ENCODE measurements at places on chromosomes 13 and 19.

DNA sequence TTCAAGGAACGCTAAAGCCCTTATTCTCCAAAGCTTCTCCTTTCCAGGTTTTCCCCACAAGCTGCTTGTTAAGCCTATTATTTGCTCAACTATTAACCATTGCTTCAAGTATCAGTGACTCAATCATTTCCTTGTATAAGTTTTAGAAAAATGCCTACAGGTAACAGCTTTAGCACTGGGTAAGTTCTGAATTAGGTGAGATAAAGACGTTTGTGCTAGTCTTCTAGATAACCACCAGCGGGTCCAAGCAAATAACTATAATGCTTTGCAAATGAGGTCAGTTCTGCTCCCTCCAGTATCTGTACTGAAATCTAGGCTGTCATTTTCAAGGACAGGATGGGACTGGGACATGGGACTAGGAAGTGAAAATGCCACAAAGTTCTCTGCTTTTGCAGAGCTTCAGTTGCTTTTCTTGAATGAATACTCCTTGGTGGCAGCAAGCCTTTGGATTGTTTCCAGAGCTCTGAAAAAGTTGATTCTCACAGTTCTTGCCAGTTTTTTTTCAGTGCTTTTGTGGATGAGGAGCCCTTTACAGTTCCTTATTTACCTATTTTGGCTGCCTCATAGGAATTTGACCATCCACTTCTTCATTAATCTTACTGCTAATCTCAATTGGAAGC lies 1487.7 kb downstream of the EFNB2 start:
- DNase-seq: no peak

DNA sequence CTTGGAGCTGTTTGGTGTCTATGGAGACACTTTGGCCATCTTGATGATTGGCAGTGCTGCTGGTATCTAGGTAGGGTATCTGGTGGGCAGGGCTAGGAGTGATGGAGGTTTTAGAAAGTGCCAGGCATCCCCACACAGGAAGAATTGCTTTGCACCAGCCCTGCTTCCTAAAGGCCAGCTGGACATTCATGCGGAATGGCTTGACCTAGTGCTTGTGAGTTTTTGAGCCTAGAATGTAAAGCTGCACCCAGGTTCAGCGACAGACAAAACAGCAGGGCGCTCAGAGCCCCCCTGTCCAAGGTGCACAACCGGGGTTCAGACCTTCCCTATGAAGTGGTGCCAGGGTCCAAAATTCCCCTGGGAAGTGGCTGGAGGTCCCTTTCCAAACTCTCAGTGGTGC lies 93.1 kb downstream of the ING1 start:
- DNase-seq: no peak

- no peak for DNase-seq
Measured at GRCh38 chr19:33982706-33983105, 186.0 kb downstream of the KCTD15 start.

- DNase-seq: no peak
Measured at GRCh38 chr19:45446295-45446694, 21.5 kb upstream of the FOSB start.

All from effector CD8-positive, alpha-beta T cell (primary cell).